SW 1271 (cell line): ENCODE measurements at places on chromosomes 12 and 14.

DNA sequence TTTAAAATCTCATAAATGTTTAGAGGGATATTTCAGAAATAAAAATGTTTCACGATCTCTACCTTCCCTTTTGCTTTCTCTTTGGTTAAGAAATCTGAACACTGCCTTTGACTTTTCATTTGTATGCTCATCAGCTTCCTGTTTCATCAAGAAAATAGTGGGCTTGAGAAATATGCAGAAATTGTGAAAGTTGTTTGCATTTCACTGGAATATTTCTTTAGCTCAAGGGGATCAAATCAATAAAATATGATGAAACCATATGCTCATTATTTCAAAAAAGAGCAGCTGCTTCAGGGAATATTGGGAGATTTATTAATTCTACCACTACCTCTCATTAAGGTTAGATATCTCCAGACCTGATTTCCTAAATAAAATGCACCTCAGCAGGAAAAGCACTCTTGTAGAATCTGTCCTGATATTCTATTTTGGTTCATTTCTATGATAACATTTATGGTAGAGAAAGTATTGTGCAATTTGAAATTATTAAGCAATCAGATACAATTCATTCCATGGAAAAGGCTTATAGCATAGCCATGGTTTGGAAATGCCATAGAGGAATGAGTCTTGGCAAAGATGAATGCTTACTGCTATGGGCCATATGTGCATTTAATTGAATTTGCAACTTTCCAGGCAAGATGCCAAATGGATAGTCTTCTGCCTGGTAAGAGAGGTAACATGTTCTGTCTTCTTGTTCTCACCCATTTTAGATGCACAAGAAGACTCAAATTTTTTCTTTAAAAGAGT, 212.6 kb upstream of the SLC16A7 start:
- no peak for DNase-seq

DNA sequence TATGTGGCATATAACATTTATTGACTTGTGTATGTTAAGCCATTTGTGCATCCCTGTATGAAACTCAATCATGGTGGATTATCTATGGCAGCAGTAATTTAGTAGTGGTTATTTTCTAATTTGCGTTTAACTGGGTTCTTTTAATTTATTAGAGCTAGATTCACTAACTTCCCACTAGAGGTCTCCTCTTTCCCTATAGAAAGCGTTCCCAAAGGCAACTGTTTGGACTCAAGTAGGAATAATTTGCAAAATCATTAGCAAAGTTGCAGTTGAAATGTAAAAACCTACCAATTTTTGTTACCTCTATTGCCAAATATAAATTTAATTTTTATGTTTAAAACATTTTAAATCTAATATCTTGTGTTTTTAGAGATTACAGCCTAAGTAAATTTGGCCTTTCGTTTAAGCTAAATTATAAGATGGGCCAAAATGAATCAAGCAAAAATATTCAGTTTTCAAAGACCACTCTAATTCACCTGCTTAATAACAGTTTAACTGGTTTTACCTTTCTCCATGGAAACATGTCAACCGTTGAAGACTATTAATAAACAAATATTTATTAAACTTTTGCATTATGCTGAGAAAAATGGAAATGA, 6.0 kb downstream of the DMAC2L start:
- peak; percentile 60 for DNase-seq

DNA sequence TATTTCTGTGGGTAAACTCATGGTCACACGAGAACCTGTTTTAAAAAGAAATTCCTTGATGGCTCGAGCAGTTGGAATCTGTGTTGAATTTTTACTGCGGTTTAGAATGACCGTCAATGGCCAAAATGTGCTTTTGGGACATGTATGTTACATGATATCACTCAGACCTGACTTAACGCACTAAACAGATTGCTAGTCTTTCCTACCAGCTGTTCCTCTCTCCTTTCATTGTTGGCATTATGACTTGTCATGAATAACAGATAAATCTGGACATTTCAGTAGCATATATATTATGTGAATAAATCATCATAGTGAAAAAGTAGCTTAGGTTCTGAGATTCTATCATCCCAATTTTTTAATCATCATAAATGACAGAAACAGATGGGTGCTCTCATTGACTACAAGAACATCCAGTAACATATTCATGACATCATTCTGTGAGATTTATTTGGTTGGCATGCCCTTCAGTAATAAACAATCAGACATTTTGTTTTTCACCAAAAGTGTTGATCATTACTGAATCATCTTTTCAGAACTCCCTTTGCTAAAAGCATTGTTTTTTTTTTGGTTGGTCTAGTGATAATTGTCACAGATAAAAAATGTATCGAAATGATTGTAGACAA, 57.9 kb upstream of the NAV3 start:
- DNase-seq = no peak

DNA sequence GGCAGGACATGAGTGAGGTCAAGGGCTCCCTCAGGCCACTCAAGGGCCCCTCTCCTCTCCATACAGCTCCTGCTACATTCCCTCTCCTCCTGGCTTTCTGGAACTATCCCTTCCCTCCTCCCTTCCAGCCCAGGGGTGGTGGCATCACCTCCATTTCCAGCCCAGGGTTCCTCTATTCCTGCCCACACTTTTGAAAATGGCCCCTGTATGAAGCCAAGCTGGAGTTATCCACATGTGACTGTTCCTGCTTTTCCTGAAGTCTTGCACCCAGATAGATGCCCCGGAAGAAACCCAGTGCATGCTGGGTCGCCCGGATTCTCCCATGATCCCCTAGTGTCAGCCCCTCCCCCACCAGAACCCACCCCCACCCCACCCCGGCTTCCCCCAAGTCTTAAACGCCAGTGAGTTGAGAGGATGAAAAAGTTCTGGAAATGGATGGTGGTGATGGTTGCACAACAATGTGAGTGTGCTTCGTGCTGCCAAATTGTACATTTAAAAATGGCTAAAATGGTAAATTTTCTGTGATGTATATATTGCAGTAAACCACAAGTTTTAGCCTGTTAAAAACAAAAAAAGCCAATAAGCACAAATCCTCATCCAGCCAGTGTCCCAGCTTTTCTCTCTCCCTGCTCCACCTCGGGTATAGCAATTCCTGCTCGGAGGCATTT, 136.9 kb downstream of the SCARB1 start:
- no peak for DNase-seq

DNA sequence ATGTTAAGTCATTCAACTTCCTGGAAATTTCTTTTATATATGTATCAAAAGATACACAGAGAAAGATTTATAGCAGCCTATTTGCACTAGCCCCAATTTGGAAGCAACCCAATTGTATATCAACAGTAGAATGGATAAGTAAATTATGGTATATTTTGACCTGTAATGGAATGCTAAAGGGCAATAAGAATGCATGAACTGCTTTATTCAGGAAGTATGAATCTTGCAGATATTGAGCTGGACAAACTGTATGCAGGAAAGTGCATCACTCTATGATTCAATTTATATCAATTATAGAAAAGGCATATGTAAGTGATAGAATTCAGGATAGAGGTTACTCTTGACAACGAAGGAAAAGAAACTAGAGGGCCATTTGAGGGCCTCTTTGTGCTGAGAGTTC, 913.1 kb upstream of the FBXO33 start:
- DNase-seq = no peak

DNA sequence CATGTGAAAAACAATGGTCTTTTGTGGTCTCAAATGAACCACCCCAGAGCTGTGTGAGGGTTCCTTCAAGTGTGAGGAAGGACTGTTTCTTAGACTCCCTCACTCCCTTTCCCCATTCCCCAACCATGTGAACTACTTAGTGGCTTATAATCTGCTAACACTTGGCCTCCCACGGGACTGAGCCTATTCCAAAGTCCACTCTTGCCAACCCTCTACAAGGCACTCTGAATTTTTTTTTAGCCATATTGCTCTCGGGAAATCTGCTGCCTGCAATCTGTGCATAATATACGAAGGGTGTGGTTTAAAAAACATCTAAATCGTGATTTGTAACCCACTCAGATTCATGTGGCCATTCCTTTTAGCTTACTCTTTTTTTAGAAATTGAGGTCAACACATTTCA, 2.6 kb downstream of the SVOP start:
- DNase-seq = no peak

DNA sequence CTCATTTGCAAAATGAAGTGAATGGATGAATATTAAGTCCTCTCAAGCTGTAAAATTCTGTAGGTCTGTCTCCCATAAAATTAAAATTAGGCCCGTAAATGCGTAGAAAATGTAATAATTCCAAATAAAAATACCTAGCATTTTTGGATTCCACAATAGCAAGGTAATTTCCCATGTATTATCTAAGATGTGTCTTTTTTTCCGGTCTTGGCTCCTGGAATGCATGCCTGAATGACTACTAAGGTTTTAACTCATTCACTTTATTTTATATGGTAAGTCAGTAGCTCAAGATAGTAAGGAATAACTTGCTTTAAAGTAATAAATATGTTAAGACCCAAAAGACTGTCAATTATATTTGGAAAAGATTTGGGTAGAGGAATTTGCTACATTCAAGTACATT, 11.1 kb downstream of the TXNRD1 start:
- no peak for DNase-seq
